ENCODE measurements at places on chromosomes 2 and 18.

GRCh38 chr2:177331466-177331997, 61.0 kb upstream of the AGPS start:
- no peak for DNase-seq

GRCh38 chr2:68471385-68471784, 4.0 kb downstream of the APLF start:
- no peak for DNase-seq

DNA sequence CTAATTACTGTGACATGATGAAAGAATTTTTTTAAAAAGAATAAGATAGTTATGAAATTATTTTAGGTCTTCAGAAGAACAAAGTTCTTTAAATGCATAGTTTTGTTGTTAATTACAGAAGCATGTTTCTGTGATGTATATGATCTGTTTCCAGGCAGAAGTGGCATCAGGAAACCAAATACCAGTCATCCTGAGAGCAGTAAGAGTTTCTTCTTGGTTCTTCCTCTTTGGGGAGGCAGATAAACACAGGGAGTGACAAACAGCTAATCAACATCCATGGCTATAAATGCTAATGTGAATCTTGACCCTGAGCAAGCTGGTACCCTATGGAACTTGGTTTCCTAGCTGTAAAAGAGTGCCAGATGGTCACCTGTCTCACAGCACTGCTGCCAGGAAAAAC, 29.2 kb downstream of the WIPF1 start:
- DNase-seq: no peak

GRCh38 chr2:237441605-237442274, 27.8 kb upstream of the COL6A3 start:
- DNase-seq: peak; percentile 48

DNA sequence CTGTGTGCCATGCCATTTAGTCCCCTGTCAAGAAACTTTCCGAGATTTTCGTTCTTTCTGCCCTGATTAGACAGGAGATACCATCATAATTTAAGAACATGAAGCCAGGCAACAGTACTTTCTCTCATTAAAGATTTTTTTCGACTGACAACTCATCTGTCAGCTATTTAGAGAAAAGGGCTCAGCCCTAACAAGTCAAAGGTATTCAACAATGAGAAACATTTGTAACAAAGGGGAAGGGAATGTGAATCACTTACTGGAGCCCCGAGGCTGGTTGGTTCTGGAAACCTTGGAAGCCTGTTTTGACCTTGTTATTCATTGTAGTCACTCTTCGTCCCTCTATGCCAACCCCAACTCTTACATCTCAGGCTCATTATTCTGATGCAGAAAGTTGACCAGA, 199.4 kb downstream of the SPP2 start:
- no peak for DNase-seq

- no peak for DNase-seq
Measured at GRCh38 chr2:66507673-66508201, 72.8 kb downstream of the MEIS1 start.

GRCh38 chr2:207871506-207871905, 101.8 kb upstream of the FZD5 start:
- DNase-seq: no peak

DNA sequence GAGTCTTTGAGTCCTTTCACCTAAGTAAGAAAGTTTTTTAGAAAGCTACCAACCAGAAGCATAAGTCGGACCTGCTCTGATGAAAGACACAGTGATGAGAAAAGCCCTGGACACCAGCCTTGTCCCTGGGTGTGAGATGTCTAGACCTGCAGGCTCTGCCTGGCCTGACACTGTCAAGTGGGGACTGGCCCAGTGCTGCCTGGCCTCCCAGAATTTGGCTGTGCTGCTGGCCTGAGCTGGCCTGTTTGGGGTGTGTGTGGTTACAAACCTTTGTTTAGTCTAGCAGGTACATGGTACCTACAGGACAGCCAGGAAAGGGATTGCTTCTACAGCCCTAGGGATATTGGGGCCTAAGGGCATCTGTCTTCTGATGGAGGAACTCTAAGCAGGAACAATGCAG, 48.3 kb downstream of the ASB1 start:
- DNase-seq: no peak

GRCh38 chr18:2994603-2995432, 18.1 kb downstream of the LPIN2 start:
- peak; percentile 72 for DNase-seq

GRCh38 chr2:190841707-190842505, 38.7 kb upstream of the GLS start:
- DNase-seq: peak; percentile 14

GRCh38 chr2:42459296-42459695, 34.5 kb downstream of the KCNG3 start:
- DNase-seq: no peak

DNA sequence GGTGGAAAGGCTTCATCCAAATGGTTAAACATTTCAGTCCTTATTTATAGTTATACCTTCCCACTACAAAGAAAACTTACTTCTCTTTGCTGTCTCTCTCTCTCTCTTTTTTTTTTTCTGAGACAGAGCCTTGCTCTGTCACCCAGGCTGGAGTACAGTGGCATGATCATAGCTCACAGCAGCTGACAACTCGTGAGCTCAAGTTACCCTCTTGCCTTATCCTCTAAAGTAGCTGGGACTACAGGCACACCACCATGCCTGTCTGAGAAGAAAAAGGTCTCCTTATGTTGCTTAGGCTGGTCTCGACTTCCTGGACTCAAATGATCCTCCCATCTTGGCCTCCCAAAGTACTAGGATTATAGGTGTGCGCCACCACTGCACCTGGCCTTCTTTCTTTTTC, 32.3 kb upstream of the OLA1 start:
- no peak for DNase-seq

GRCh38 chr18:29383311-29384273, 1206.7 kb upstream of the CDH2 start:
- DNase-seq: no peak

DNA sequence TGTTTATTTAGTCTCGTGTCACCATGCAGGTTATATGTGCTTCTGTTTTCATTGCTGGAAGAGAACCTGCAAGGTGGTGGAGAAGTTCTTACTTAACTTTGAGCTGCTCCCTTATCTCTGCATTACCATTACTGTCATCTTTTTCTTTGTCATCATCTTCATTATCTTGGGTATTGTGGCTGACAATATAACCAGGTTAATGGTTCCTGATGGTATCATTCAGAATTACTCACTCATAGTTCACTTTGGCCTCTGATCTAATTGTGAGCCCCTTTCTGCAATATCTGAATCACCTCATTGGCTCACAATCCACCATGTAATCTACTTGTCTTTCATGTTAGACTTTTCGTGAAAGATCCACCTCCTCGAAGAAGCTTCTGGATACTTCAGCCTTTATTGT, 5.0 kb downstream of the CD28 start:
- DNase-seq: no peak

DNA sequence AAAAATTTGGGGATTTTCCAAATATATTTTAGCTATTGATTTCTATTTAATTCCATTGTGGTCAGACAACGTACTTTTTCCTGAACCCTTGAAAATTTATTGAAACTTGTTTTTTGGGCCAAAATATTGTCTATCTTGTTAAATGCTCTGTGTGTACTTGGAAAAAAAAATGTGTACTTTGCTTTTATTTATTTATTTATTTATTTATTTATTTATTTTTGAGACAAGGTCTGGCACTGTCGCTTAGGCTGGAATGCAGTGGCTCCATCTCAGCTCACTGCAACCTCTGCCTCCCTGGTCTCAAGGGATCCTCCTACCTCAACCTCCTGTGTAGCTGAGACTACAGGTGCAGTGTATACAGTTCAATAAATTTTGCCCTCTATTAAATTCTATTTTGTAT, 94.6 kb downstream of the TGIF1 start:
- DNase-seq: no peak

DNA sequence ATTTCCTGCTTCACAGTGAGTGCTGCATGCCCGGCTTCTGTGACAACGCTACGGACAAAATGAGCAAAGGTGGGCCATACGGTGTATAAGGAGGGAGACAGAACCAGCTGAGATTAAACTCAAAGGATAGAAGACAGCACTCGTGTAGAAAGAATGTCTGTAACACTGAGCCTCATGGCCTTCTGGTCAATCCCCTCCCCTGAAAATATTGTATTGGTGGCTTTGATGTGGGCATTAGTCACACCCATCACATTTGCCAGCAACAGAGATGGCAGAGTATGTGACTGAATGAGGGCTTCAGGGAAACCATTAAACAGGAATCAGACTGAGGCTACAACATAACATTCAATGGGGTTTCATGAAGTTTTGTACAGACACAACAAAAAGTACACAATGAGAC, 287.8 kb upstream of the CCDC68 start:
- no peak for DNase-seq

DNA sequence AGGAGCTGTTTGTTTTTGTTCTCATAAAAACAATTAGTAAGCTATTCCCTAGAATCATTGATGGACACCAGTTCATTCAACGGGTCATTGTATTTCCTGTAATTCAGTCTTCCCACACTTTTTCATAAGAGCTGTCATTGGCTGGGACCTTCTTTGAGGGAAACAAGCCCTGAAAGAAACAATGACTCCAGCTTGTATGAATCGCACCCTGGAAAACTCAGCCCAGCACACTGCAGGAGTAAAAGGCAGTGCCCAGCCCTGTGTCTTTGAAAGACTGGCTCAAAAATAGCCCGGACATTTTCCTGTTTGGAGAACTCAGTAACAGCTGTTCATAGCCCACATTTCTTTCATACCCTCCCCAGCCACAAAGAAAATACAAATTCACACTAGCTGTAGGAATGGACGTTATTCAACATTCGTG, 81.5 kb downstream of the NCKAP5 start:
- no peak for DNase-seq

DNA sequence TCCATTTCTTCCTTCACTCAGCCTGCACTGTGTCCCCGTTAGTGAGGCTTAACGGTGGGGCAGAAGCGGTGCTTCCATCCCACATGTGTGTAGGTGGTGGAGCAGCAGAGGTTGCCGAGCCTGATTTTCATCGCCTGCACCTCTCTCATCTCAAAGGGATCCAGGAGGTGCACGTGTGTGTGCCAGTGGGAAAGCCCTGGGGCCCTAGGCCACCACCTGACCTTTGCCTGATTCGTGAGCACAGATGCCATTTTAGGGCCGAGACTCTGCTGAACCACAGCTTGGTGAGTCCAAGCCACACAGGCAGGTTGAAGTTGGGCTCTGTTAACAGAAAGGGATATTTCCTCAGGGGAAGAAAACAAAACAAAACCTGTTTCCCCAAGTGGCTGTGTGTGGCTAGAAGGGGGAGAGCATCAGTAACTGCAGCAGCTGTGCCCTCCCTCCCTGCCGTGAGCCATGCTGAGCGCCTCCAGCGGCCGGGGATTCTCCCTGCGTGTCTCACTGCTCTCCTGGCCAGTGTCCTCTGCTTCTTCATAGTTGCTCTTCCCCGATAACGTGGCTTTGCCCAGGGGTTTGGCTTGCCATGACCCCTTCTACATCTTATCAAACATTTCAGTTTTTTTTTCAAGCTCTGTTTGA, 81.5 kb downstream of the MAPRE2 start:
- DNase-seq: no peak

GRCh38 chr2:37892436-37893114, 32.5 kb upstream of the RMDN2 start:
- DNase-seq: no peak

DNA sequence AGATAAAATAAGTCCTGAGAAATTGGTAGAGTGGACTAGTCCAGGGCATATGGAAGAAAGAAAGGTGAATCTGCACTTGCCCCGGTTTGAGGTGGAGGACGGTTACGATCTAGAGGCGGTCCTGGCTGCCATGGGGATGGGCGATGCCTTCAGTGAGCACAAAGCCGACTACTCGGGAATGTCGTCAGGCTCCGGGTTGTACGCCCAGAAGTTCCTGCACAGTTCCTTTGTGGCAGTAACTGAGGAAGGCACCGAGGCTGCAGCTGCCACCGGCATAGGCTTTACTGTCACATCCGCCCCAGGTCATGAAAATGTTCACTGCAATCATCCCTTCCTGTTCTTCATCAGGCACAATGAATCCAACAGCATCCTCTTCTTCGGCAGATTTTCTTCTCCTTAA, 9.8 kb downstream of the SERPINB13 start:
- DNase-seq: no peak

DNA sequence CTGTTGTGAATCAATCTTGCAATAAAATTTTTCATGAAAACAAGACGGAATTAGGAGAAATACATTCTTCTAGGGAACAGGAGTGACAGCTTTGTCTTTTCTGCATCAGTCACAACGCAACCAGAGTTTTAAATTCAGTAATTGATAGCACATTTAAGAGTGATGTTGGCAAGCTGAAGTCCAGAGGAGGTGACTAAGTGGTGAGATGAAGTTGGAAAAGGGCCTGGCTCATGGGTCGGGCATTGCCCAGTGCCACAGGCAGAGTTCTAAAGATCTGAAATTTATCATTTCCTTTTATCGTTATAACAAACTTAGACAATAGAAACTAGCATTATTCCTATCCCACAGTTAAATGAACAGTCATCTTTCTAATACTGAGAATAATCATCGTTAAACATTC, 764.6 kb upstream of the ZEB2 start:
- no peak for DNase-seq

GRCh38 chr2:175834477-175834876, 167.6 kb downstream of the LNPK start:
- DNase-seq: no peak

GRCh38 chr2:8592736-8593135, 89.1 kb upstream of the ID2 start:
- DNase-seq: no peak

- no peak for DNase-seq
Measured at GRCh38 chr18:76658627-76659026, 163.6 kb upstream of the ZNF516 start.

DNA sequence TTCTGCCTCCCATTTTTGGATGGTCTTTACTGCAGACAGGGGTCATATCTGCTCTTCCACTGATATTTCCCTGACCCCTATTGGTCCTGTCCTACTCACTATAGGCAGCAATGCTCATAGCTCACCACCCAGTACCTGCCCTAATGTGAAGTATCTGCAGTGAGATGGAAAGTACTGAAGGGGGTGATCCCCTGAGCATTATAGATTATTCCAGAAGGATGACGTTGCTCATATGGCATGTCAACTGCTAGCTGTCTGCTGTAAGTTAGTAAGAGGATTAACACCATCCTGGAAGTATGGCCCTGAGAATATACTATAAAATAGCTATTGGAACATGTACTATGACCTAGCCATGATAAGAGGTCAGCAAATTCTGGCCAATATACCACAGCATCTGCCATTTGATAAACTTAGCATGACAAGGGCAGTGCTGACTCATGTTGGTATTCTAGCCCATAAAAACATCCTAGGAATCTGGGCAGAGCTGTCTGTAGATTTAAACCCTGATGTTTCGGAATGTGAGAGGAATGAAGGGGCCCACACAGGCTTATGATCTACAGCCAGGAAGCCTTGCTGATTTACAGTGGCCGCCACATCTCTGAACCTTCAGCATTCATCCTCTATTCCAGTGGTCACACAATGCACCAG, 451.4 kb downstream of the TNS1 start:
- no peak for DNase-seq

DNA sequence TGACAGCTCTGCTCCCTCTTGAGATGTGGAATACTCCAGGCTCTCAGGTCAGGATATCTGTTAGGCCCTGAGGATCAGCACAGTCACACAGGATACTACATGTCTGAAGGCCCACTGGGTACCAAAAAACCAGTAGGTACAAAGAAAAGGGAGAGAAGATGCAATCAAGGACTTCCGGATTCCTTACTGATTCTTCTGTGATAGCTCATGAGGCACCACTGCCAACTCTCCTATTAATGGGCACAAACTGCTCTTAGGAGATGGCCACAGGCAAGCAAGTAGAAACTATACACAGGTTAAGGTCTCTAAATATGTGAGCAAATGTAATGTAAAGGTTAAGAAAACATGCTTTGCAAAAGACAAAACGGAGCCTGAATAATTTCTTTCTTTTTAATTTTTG, 3.5 kb downstream of the TMEM127 start:
- DNase-seq: no peak

GRCh38 chr18:67354091-67354490, 162.4 kb downstream of the DSEL start:
- DNase-seq: no peak

Measured in activated CD4-positive, alpha-beta T cell treated with anti-CD3 and anti-CD28 coated beads for 4 hours (primary cell).